ENCODE measurements at places on chromosomes 6 and 20. TPM values are rescaled to one million over a fixed set of nuclear protein-coding genes. Genes with fewer than 3 reads are reported as not detected.

SLC17A3 gene
- total RNA-seq = 1.1 TPM

TRIM40 gene
- not detected for total RNA-seq

CTCFL gene
- 0.06 TPM for total RNA-seq

PDE10A gene
- 36.1 TPM for total RNA-seq

FHL5 gene
- not detected for total RNA-seq

SUMO4 gene
- total RNA-seq = not detected

TCF19 gene
- 15.4 TPM for total RNA-seq

MACROD2 gene
- 0.74 TPM for total RNA-seq

PRR18 gene
- total RNA-seq = 0.09 TPM

POU3F2 gene
- not detected for total RNA-seq

SNAP25 gene
- 18.9 TPM for total RNA-seq

KHDC1L gene
- 0.40 TPM for total RNA-seq

ROS1 gene
- total RNA-seq = 0.13 TPM

RAET1G gene
- total RNA-seq = 9.7 TPM

Measured in A549 treated with CORT108297 at 1 μM for 4 hours (cell line).